ENCODE measurements at places on chromosomes 2 and 18.

- DNase-seq, result no peak
Measured at GRCh38 chr18:1133541-1133940, 228.9 kb downstream of the ADCYAP1 start.

GRCh38 chr18:41719808-41720207 is 235.2 kb upstream of the PIK3C3 start:
- no peak for DNase-seq

DNA sequence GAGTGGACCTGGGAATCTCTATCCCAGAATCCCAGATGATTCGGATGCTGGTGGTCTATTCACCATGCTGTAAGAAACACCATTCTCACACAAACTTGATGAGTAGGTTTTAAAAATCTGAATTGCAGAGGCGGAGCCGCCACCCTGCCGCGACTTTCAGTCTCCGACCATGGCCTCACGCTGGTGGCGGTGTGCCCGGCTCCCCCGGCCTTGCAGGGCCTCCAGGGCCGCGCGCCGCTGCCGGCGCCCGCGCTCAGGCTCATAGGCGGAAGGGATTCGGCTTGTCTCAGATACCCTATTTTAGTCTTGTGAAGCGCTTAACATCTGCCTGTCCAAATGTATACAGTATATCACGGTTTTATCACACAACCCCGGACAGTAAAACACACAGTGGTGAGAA is 2.6 kb upstream of the PPM1B start:
- no peak for DNase-seq

DNA sequence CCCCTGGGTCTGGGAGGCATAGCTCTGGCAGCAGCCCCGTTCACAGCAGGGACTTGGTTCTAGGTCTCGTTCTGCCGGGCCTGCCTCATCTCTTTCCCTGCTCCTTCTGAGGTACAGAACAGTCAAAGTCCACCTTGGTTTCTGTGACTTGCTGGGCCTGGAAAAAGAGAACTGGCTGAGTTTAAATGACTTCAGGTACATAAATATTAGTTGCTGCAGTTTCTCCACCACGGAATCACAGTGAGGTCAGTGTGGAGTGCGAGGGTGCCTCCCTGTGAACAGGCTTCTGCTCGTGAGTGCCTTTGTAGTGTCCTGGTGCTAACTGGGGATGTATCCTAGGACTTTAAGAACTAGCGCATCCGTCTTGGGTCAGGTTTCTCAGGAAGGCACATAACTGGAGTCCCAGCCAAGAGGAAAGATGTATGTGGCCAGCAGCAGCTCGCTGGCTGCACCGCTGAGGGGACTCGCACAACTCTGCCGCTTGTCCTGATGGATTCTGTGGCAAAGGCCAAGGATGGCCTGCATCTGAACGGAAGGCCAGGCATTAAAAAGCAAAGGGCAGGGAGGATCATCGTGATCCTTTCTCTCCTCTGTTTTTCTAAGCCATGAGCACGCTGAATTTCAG is 188.6 kb downstream of the SH3RF3 start:
- no peak for DNase-seq

DNA sequence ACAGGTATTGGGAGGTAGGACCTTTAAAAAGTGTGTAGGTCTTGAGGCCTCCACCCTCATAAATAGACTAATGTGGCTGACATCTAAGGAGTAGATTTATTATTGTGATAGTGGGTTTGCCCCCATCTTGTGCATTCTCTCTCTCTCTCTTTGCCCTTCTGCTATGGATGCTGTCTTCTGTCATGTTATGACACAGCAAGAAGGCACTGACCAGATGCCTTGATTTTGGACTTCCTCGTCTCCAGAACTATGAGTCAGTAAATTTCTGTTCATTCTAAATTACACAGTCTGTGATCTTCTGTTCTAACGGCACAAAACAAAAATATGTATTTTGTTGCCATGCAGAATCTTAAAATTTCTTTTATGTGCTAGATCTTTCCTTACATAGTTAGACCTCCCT is 66.9 kb downstream of the ATAD2B start:
- no peak for DNase-seq

GRCh38 chr2:226771067-226771466 is 28.6 kb downstream of the IRS1 start:
- DNase-seq, result no peak

GRCh38 chr2:234289834-234290590 is 206.9 kb downstream of the ARL4C start:
- DNase-seq, result no peak

GRCh38 chr18:3062798-3063680 is 50.1 kb upstream of the LPIN2 start:
- peak; percentile 57 for DNase-seq

DNA sequence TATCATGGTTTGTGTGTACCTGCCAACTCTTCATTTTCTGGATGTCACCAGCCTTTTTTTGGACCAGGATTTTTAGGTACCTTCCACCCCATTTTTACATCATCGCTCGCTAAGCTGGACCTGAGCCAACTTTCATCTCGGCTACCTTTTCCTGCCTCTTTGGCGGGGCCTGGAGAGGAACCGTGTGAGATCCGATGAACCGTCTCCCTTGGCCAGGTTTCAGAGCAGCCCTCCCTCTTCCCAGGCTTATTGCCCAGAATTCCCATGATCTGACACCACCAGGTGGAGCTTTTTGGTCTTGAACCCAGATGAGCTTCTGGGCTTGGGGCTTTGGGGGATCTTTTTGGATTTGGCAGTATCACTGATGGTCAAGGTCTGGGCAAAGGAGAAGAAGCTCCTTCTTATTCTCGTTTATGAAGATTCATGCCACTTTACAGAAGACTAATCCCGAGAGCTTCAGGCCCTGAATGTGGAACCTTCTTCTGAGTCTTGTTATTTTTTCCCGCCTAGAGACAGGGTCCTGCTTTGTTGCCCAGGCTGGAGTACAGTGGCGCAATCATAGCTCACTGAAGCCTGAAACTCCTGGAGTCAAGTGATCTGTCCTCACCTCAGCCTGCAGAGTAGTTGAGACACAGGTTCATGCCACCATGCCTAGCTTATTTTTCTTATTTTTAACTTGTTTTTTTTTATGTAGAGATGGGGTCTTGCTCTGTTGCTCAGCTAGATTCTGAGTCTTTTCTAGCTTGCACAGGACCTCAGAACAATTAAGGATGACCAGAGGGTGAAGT is 50.4 kb downstream of the GATA6 start:
- DNase-seq, result no peak

DNA sequence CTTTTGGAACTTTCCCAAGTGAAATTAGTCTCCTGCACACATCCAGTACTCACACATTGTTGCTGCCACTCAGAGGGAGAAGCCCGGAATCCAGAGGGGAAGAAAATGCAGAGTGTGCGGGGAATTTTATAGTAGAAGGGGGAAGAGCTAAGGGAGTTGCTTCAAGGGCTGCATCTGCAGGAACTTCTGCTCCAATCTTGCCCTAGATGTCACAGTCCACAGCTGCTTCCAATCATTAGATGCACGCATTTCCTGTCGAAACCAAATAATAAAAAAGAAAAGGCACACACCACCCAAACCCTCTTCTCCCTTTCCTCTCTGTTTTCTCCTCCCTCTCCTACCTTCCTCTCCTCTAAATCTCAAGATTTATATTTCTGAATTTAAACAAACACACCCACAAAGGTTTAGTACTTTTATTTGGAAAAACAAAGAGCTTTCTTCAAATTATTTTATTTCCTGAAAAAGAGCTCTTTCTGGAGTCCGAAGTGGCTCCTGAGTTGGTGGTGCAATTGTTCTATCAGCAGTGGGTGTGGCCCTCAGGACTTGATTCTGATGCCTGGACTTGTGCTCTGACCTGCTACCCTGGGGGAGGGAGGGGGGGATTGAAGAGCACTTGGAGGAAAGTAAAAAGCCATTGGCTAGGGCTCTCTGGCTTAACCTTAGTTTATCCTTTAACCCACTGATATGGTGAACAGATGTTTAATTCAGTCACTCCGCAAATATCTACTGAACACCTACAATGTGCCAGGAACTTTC is 72.0 kb downstream of the KCNE4 start:
- no peak for DNase-seq

- DNase-seq, result no peak
Measured at GRCh38 chr2:172775319-172775718, 39.7 kb downstream of the RAPGEF4 start.

GRCh38 chr2:116580209-116580608 is 1234.3 kb upstream of the DDX18 start:
- DNase-seq, result no peak

- DNase-seq, result peak; percentile 34
Measured at GRCh38 chr2:23925702-23926289, 1.1 kb downstream of the ATAD2B start.

- no peak for DNase-seq
Measured at GRCh38 chr2:96089356-96090195, 26.8 kb downstream of the ADRA2B start.

- no peak for DNase-seq
Measured at GRCh38 chr2:195495351-195495750, 161.7 kb upstream of the SLC39A10 start.

GRCh38 chr2:235734688-235735231 is 240.9 kb downstream of the AGAP1 start:
- no peak for DNase-seq

DNA sequence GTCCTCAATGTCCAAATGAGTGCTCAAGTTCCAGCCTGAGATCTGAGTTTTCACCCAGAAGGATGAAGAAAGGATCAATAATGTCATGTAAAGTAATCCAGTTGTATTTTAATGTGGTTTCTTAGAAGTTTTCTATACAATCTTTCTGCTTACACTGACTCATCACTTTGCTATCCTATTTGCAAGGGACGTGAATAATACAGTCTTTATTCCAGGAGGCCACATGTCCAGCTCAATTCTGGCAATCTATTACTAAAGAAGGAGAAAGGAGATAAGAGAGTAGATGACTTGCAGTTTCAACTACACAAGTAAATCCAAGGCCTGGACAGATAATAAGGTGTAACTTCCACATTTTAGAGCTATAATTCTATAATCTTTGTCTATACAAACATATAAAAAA is 601.1 kb upstream of the SETBP1 start:
- DNase-seq, result no peak

- peak; percentile 15 for DNase-seq
Measured at GRCh38 chr2:170929686-170930050, 615 bp downstream of the GORASP2 start.

GRCh38 chr2:141994066-141994465 is 136.8 kb downstream of the LRP1B start:
- DNase-seq, result no peak

- no peak for DNase-seq
Measured at GRCh38 chr2:98155291-98155690, 68.3 kb downstream of the VWA3B start.

GRCh38 chr2:65504201-65504600 is 71.8 kb upstream of the SPRED2 start:
- no peak for DNase-seq

DNA sequence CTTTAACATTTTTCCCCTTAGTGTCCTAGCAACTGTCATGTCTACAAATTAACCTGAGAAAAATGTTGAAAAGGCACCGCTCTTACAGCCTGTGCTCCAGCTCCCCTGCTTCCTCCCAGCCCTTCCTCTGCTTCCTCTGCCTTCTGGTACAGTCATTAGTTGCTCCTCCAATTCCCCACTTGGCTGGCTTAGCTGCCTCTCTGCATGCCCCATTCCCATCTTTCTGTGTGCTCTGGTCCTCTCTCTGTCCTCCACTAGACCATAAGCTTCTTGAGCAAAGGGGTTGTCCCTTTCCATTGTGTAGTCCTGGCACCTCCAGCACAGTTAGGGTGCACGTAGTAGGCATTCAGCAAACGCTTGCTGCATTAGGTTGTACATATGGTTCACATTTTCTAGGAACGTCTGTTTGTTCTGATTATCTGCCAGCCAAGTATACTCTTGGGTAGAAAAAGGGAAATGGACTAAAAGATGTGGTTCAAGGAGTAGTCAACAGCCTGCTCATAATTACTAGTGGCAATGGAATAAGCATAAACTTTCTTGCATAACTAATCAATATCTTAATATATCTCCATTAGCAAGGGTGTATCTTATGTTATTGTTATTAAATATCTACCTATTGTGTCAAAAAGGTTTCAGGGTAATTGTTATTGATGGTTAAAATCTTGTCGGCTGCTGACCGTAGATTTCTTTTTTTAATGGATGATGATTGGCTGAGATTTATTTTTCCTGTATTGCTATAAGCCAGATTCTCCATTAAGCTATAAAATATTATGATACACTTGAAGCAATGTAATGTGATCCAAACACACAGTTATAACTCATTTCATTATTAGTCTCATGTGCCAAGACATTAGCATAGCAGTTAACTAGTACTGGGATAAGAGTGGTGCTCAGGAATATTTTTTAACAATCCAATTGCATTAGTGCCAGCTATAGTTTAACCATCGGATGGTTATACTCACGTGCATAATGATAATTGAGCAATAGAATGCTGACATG is 340.1 kb downstream of the SLC4A3 start:
- no peak for DNase-seq

DNA sequence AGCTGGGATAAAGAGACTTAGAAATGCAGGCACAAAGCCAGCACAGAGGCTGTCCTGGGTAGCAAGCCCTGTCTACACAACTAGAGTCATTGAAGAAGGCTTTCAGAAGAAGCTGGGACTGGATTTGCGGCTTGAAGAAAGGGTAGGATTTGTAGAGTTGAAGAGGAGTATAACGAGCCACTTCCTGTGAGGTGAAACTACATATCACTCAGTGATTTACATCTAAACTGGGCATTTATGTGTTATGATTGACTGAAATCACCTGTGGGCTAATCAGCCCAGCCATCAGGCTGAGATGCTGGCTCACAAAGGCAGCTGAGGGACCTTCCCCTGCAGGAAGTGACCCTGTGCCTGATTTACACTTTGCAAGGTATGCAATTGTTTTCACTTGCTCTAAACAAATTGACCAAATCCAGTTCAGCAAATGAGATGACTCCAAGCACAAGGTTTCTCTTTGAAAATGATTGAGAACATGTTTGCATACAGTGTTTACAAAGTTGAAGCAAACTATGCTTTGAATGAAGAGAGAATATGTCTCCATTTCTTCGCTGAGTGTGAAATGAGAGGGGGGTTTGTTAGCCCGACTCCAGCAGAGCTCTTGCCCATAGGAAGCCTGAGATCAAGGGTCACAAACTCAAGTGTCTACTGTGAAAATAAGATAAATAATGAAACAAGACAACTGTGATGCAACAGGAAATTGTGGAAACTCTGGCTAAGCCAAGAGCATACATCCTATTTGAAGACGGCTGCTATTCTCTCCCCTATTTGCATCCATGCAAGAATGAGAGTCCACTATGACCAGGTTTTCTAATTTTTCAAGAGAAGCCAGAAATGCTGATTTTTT is 69.3 kb upstream of the HK2 start:
- no peak for DNase-seq

DNA sequence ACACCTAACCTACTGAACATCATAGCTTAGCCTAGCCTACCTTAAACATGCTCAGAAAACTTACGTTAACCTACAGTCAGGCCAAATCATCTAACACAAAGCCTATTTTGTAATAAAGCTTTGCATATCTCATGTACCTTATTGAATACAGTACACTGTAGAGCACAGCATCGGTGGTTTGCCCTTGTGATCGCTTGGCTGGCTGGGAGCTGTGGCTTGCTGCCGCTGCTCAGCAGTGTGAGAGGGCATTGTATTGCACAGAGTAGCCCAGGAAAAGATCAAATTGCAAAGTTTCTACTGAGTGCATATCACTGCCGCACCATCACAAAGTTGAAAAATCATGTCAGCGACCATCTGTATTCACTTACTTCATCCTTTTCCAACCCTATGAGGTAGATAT is 62.3 kb upstream of the NCK2 start:
- no peak for DNase-seq
